ENCODE measurements at places on chromosomes 12 and 14.

- DNase-seq: no peak
Measured at GRCh38 chr12:116273813-116274550, 3.5 kb downstream of the MED13L start.

DNA sequence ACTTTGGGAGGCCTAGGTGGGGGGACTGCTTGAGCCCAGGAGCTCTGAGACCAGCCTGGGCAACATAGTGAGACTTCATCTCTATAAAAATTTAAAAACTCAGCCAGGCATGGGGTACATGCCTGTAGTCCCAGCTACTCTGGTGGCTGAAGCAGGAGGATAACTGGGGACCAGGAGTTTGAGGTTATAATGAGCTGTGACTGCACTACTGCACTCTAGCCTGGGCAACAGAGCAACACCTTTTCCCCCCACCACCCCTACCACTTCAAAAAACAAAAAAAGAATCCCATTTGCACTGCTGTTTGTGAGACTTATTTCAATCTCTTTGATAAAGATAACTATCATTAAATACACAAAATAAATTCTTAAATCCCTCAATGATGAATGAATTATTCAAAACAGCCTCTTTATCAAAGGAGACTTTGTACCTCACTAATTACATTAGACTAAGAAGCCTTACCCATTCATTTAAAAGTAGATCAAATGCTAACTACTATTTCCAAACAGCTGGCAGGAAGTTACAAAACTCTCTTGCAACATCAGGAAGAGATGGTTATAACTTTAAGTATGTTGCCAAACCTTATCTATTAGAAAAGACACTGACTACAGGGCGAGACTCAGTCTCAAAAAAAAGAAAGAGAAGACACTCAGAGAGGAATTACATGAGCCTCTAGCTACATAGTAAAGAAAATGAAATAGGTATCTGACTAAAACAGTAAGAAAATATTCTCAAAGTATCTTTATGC lies 14.7 kb downstream of the BLTP3B start:
- no peak for DNase-seq

DNA sequence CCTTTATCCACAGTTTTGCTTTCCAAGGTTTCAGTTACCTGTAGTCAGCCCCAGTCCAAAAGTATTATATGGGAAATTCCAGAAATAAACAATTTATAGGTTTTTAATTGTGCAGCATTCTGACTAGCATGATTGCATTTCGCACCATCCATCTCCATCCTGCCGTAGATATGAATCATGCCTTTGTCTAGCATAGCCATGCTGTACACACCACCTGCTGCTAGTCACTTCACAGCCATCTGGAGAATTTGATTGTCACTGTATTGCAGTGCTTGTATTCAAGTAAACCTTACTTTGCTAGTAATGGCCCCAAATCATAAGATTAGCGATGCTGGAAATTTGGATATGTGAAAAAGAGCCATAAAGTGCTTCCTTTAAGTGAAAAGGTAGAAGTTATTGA lies 36.0 kb downstream of the MUCL1 start:
- no peak for DNase-seq

DNA sequence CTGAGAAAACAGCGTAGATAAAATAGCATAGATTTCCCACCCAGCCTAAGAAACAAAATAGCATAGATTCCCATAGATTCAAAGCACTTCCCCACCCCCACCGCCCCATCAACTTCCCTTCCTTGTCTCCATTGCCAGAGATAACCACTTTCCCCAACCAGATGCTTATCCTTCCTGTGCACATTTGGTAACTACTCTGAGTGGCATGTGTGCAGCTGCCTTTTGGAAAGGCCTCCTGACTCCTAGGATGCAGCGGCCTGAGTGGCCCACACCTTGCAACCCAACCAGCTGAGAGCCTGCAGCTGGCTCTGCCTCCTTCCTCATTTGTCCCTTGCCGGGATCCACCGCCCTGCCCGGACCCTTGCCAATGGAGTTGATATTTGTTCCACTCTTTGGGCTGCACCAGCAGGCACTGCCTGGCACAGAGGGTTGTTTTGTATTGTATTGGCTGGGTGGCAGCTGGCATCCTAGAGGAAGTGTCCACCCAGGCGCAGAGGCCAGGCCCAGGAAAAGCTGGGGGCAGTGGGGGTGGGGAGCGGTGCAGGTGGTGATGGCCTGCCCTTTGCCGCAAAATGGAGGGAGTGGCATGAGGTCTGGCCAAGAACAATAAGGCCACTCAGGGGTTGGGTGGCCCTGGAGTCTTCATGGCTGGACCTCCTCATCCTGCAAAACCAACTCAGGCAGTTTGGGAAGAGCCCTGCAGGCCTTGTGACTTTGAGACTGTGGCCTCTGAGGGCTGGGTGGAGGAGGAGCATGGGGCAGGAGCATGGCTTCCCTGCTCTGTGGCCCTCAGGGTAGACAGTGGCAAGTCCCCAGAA lies 4.9 kb downstream of the SLC48A1 start:
- no peak for DNase-seq
